ENCODE measurements at places on chromosomes 13 and 19.

- no peak for DNase-seq
Measured at GRCh38 chr13:21913010-21913409, 242.1 kb downstream of the FGF9 start.

- DNase-seq, result no peak
Measured at GRCh38 chr19:53785196-53785889, 38.8 kb downstream of the NLRP12 start.

- no peak for DNase-seq
Measured at GRCh38 chr19:41799444-41800000, 3.1 kb downstream of the CEACAM3 start.

DNA sequence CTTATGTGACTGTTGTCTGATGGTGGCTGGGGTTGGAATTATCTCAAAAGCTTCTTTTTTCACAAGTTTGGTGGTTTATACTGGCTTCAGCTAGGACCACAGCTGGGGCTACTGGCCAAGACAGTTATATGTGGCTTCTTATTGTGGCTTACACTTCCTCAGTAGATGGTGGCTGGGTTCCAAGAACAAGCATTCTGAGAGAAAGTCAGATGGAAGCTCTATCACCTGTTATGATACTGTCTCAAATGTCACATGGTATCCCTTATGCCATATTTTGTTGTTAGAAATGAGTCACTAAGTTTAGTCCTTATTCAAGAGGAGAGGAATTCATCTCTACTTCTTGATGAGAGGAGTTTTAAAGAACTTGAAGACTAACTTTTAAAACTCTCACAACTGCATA is 41.6 kb downstream of the NDFIP2 start:
- DNase-seq, result peak; percentile 19

DNA sequence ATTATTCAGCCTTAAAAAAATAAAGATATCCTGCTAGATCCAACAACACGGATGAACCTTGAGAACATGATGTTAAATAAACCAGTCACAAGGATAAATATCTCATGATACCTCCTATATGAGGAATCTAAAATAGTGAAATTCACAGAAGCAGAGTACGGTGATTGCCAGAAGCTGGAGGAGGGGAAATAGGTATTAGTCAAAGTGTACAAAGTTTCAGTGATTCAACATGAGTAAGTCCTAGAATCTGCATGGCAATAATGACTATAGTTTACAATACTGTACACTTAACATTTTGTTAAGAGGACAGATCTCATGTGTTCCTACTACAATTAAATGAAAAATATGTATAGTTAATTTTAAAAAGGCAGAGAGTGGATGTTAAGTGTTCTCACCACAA is 206.6 kb upstream of the SLC10A2 start:
- DNase-seq, result no peak

DNA sequence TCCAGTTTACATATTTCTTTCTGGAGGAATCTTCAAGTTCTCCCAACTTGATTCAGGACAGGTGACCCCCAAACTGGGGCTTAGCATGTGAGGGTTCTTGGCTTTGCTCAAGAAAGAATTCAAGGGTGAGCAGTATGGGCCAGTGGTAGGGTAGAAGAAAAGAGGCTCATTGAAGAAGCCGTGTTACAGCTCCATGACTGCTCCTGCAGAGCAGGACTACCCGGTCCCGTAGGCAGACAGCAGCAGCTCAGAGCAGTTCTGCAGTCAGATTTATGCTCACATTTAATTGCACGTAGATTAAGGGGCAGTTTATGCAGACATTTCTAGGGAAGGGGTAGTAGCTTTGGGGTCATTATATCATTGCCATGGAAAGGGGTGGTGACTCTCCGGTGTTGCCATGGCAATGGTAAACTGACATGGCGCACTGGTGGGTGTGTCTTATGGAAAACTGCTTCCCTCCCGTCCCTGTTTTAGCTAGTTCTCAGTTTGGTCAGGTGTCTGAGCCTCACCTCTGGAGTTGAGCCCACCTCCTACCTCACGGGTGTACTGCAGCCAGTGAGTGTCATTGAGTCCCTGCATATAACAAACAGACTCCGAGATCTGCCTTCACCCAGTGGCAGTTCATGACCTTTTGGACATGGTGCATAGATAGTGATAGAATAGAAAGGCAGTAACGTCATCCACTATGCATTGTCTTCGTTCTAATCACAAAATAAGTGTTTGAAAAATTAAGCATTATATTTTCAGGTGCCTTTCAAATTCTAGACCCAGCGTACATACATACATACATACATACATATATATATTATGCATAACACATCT is 16.0 kb upstream of the ZNF792 start:
- DNase-seq, result no peak

- no peak for DNase-seq
Measured at GRCh38 chr13:105193026-105193425, 1342.4 kb downstream of the EFNB2 start.

DNA sequence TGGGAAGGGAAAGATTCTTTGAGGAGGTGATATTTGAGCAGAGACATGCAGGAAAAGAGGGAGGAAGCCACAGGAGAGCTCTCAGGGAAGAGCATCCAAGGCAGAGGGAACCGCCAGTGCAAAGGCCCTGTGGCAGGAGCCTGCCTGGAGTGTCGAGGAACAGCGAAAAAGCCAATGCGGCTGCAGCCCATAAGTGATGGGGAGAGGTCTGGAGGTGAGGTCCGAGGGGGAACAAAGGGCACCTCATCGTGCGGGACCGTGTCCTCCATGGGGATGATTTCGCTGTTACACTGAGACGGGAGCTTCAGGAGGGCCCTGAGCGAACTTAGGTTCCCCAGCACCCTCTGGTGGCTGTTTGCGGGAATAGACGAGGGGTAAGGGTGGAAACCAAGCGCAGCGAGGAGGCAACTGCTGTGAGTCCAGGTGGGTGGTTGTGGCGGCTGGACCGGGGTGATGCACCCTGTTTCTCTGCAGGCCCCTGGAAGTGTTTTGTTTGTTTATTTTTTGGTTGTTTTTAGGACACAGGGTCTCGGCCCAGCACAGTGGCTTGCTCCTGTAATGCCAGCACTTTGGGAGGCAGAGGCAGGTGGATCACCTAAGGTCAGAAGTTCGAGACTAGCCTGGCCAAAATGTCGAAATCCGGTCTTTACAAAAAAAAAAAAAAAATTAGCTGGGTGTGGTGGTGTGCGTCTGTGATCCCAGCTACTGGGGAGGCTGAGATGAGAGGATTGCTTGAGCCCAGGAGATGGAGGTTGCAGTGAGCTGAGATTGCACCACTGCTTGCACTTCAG is 5.9 kb upstream of the EHD2 start:
- peak; percentile 65 for DNase-seq

DNA sequence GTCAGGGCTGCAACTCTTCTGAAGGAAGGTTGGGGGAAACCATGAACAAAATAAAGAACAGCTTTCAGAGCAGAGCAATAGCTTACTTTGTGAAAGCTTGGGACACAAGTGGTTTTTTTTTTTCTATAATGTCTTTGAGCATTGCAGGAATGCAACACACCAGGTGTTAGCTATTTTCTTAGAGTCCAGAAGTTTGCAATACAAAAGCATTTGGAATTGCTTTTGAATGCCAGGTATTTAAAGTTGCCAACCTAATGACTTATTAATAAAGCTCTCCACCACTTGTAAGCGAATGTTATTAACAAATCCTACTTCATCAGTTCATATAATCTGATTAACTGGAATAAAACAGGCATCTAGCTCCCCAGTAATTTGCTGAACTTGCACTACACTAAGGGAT is 172.6 kb downstream of the NUFIP1 start:
- DNase-seq, result no peak

DNA sequence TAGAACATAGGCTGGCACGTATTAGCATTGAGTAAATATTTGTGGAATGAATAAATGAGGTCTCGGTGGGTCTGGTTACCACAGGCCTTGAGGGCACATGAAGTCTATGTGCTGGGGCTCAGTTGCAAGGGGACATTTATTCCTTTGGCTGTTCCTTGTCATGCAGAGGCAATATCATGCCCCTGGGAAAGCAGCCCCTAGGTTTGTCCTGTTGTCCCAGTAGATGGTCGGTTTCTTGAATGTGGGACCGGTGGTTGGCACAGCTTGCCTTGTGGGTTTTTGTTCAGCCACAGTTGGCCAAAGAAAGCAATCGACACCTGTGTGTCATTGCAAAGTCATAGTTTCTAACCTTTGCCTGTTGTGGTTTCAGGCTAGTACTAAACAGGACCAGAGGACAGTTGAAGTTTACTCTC is 24.7 kb upstream of the GPR183 start:
- DNase-seq, result no peak

Measured in stimulated activated CD8-positive, alpha-beta memory T cell treated with anti-CD3 and anti-CD28 coated beads, Interleukin-15, amount 100 ng/mL, for 48 hours (primary cell).